ENCODE measurements at places on chromosomes 1 and 21.

DNA sequence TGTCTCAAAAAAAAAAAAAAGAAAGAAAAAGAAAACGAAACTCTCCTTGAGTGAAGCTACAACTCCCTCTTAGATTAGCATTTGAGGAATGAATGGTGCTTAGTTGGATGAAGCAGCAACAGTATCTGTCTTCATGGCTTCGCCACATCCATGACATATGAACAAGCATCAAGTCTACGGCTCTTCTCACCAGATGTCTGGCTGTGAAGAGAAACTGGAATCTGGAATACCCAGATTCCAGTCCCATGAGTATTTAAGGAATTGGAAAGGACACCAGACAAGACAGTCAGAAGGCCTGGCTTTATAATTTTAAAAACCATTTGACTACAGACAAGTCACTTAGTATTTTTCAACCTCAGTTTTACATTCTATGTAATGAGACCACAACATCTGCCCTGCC, 38.0 kb upstream of the TADA1 start:
- no peak for DNase-seq

GRCh38 chr1:230578616-230579015, 63.7 kb upstream of the COG2 start:
- DNase-seq: no peak

DNA sequence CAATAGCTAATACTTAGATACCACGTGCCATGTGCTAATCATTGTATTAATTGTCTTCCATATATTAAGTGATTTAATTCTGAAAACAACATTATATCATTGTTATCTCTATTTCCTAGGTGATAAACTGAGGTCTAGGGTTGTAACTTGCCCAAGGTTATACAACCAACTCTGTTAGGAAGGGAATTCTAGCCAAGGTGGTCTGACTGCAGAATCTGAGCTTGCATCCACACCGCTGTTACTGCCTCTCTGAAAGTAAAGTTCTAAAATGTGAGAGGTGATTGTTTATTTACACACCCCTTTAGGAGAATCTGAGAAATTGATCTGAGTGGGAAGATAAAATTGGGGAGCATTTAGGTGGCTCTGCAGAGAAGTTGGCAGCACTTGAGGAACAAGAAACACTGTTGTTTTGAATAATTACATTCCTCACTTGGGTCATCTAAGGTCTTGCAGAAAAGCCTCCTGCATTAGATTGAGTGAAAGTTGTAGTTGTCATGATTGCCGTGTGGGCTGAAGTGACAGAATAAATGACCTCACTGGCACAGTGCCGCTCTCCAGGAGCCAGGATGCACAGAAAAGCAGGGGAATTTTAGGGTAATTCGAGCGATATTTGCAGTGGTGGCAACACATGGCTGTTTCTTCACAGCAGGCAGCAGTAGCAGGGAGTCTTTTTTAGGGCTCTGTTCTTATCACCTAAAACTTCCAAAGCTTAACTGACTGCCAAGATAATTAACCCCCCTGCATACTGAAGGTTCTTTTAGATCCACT, 121.7 kb downstream of the ADGRL4 start:
- no peak for DNase-seq

DNA sequence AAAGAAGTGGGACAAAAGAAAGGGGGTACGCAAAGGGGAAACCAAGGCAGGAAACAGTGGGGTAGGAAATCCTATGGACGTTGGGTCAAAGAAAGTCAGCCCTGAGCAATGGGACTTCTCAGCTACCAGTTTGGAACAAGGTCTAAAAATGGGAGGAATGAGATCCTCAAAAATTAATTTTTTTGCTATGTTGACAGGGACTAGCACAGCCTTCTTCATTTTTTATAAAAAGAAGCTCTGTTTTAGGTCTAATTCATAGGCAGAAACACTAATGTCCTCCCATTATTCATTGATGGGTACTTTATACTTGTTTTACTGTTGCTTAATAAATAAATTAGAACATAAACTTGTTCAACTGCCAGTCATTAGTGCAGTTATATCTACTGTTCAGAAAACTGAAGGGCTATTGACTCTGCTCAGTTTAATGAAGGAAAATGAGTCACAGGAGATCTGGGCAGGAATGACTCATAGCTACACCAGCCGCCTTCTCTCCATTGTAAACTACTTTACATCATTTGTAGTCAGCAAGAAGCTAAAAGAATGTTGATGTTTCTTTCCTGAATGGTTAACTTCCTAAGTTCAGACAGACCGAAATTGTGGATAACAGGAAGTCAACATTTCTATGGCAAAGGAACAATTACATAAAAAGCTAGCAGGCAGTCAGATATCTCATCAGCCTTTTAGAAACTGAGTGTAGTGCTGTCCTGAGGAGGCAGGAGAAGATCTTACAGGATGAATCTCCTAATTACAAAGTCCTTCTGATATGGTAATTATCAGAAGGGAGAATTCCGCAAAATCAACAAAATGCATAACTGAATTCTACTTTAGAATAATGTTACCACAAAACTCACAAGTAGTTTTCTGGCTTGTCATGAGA, 356.4 kb upstream of the PKN2 start:
- no peak for DNase-seq

GRCh38 chr1:89291276-89291675, 18.6 kb upstream of the GBP5 start:
- DNase-seq: no peak

- peak; percentile 64 for DNase-seq
These were observed 2.3 kb downstream of the KLHDC8A start for GRCh38 chr1:205354259-205355074.

DNA sequence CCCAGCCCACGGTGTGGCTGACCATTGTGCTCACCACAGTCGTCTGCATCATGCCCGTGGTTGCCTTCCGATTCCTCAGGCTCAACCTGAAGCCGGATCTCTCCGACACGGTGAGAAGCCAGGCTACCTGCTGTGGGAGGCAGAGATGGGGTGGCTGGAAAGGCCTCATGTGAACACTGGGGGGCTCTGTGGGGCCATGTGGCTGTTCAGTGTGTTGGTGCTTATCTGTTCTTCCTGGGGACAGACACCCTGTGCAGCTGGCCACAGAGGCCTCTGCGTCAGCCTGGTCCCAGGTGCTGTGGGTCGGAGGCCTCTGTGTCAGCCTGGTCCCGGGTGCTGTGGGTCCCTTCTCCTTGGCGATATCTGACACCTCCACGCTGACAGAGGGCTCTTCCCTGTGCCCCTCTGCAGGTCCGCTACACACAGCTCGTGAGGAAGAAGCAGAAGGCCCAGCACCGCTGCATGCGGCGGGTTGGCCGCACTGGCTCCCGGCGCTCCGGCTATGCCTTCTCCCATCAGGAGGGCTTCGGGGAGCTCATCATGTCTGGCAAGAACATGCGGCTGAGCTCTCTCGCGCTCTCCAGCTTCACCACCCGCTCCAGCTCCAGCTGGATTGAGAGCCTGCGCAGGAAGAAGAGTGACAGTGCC, 23.2 kb downstream of the ATP8B2 start:
- no peak for DNase-seq

- DNase-seq: no peak
These were observed 205.8 kb downstream of the ZNF326 start for GRCh38 chr1:90200646-90201205.

DNA sequence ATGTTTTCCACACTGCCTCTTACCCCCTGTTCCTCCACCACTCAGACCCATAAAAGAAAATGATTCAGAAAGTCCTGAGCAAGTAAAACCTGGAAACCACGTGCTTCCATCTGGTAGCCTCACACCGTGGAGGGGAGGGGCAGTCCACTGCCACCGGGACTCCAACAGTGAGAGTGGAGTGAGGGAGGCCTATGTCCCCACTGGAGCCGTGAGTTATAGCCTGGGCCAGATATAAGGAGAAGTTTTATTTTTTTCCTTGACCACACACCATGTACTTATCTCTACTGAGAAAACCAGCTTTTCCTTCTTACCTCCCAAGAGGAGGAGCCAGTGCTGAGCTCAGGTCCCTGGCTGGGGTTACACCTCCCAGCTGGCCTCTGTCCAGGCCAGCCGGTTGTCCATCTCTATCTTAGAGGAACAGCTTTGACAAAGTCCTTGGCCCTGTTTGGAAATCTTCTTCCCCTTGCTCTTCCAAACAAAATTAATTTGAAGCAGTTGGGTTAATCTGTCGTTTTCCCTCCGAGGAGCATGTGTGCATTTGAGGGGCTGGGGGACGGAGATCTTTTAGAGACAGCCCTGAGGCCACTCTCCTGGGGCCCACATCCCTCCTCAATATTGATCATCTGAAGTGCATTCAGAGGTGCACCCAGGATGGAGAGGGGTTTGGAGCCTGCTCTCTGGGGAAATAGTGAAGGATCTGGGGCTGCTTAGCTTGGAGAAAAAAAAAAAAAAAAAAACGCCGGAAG, 49.1 kb upstream of the SERBP1 start:
- DNase-seq: peak; percentile 4

- no peak for DNase-seq
These were observed 824.6 kb upstream of the TMPRSS15 start for GRCh38 chr21:19228226-19228625.

GRCh38 chr1:93735722-93736121, 54.1 kb upstream of the BCAR3 start:
- no peak for DNase-seq

DNA sequence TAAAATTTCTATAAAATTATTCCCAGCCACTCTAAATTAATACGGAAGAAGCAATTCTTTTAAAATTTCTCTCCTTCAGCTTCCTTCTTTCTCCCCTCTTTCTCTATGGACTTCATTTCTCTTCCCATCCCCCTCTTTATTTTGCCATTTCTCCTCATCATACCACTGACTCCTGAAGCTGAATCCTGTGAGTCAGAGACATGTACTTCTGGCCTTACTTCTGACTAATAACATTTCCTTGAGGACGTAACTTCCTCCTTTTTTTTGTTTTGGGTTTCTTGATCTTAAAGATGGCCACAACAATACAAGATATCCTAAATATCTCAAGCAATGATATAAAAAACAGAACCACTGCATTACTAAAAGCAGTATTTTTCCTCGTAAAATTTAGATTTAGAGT, 63.6 kb upstream of the DENND1B start:
- DNase-seq: no peak

DNA sequence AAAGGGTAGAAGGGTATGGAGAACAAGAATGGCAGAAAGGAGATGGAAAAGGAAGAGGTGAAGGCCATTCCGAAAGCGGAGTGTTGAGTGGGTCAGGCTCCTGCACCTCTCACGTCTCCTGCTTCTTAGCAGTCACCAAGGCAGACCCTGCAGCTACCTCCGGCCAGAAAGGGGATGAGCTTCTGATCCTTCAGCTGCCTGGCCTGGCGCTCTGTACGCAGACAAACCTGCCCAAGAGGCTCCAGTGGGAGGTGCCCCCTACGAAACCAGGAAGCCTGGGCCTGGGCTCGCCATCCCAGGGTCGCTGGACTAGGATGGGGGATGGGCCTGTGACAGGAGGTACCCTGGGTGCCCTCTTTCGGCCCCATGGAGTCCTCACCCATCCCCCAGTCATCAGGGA, 3.0 kb downstream of the GPR61 start:
- DNase-seq: no peak

DNA sequence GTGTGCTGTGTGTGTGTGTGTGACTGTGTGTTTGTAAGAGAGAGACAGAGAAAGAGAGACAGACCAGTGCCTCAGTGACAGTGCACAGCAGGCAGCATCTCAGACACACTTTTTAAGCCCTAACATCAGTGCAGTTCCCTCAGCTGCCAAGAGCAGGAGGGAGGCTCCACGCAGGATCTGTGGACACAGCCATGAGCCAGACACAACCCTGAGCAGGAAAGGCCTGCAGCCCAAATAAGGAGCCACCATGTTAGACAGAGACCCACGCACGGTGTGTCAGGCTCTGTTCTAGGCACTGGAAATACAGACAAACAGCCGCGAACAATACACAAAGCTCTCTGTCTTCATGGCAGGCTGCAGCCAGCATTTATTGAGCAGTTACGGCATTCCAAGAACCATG, 445.5 kb downstream of the MATN1 start:
- DNase-seq: no peak

- DNase-seq: no peak
These were observed 561.2 kb downstream of the KIF26B start for GRCh38 chr1:245715970-245716369.

GRCh38 chr1:179921472-179921871, 33.1 kb upstream of the CEP350 start:
- no peak for DNase-seq

- no peak for DNase-seq
These were observed 184.7 kb downstream of the ETS2 start for GRCh38 chr21:38990424-38990794.

DNA sequence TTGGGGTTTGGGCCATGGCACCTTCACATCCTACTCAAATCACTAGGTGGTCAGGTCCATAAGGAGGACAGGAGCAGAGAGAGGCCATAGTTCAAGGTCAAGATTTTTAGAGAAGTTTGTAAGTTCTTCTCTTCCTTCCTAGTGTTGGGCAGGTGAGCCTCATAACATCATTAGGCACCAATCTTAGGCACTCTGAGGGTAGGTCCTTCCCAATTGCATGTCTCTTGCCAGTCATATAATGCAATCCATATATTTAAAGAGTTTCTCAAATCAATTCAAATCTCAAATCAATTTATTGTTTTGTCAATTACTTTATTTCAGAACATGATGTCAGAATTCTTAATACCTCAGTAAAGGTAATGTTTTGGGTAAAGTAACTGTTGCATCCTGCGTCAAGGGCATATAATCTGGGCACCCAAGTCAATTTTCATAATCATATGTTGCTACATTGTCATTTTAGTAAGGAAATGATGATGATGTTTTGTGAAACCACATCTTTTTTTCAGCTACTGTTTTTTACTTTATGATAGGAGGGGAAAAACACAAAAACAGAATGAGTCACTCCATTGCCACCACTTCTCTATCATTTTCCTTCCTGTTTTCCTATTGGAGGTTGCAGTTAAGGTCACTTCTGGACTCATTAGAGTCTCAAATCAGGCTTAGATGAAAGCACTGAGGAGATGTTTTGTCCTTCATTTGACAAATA, 122.7 kb downstream of the UCHL5 start:
- peak; percentile 85 for DNase-seq

DNA sequence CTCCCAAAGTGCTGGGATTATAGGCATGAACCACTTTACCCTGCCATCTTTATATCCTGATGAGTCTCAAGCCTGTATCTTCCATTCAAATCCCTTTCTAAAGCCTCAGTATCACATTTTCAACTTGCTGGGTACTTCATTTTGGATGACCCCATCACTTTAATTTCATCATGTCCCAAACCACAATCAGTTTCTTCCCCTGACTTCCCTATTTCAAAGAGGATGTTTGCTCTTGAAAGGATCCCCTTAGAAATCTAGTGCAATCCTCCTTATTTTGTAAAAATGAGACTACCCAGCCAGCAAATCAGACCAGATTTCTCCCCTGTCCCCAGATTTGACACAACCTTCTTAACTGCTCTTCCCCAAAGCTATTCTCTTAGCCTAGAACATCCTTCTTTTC, 7.0 kb upstream of the TRIT1 start:
- DNase-seq: no peak

Data from T-helper 2 cell (primary cell).